ENCODE measurements at places on chromosomes 7 and 10.

- DNase-seq: no peak
Measured at GRCh38 chr7:57179776-57180415, 47.7 kb upstream of the ZNF479 start.

DNA sequence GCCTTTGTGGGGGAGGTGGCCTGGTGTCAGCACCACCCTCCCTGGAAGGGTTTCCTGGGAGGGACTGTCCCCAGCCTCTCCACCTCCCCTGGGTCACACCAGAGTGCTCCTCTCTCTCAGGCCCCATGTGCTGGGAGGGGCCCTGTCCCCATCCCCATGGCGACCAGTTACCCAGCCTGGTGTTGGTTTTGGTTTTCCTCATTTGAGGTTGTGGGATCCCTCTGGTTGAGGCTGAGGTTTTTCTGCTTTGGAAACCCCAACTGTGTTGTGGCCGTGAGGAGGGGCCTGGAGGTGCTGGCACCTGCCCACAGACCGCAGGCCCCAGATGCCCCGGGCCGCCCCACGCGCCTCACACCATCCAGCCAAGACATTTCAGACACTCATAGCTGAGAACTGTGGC lies 106.3 kb downstream of the GRK5 start:
- peak; percentile 15 for DNase-seq

GRCh38 chr7:106116161-106116704 lies 4.1 kb upstream of the SYPL1 start:
- DNase-seq: no peak

DNA sequence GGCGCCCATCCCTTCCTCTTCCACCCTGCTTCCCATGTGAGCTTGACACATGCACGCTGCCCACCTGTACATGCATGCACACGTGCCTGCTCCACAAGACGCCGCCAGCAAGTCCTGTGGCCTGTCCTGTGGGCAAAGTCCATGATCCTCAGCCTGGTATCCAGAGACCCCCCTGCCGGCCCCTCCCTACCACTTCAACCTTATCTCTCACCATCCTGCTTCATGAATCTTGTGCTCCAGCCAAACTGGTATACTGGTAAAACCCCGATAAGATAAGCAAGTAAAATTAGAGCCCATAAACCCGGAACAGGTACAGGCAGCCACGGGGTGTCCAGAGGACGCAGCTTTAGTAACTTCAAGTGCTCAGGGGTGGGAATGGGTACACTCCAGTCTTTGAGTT lies 11.8 kb upstream of the TBXAS1 start:
- DNase-seq: no peak

GRCh38 chr7:4883033-4883371 lies 514 bp downstream of the RADIL start:
- no peak for DNase-seq

DNA sequence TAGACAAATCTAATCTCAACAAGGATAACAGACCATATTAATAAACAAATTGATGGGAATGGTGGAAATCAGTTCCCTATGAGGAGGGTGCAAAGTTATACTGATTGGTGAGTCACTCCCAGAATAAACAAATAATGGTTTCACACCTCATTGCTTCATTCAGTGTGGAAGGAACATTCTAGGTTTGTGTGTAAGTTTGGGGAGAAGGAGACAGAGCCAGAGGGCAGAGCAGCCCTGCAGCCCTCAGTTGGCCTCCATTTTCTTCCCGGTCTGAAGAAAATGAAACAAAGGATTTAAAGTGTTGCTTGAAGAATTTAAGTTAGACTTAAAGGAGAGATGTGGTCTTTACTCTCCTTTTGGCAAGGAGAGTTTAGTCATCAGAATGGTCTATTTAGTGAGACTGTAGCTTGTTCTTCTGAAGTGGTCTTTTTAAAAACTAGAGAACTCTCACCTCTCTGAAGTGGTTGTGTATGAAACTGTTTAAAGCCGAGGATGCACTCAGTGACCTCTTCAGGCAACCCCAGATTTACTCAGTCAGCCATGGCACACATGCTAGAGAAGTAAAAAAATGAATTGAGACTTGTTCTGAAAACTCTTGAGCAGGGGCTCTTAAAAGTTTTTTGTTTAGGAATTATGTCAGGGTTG lies 27.2 kb downstream of the IKZF1 start:
- peak; percentile 29 for DNase-seq

DNA sequence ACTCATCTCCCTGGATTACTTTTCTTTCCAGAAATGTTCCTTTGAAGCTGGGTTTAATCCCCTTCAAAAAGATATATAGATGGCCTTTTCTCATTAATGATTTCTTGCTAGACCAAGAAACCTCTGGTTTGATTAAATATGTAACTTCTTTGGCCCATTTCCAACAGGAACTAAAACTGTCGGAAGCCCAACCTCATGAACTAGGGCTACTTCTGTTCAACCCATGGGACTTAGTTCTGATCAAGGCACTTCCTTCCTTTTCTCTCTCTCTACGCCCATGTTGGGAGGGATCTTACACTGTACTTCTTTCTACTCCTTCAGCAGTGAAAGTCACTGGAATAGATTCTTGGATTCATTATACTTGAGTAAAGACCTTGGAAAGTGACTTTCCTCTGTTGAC lies 83.6 kb downstream of the TMEM106B start:
- no peak for DNase-seq

DNA sequence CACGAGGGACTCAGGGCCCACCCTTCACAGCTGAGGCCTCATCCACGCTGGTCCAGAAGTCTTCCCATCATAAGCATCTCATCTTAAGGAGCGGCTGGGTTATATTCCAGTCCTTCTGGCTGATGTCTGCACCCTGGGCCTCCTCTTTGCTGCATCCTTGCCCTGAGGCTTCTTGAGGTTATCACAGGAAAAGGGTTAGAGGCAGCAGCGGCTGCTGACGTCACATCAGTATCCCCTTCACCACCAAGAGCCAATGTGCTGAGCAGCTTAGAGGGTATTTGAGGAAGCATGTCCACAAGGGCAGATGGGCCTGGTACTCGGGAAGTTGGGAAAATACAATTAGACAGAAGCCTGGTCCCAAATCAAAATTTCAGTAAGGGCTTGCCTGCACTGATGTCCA lies 125.1 kb downstream of the PLXNA4 start:
- DNase-seq: no peak

GRCh38 chr7:40401406-40401805 lies 266.6 kb downstream of the SUGCT start:
- DNase-seq: no peak

- no peak for DNase-seq
Measured at GRCh38 chr10:62580396-62580795, 206.2 kb downstream of the ZNF365 start.

- DNase-seq: no peak
Measured at GRCh38 chr7:46854958-46855473, 726.9 kb downstream of the TNS3 start.

- DNase-seq: no peak
Measured at GRCh38 chr10:46516660-46517416, 39.6 kb downstream of the GPRIN2 start.

GRCh38 chr10:80480852-80481251 lies 26.7 kb downstream of the TSPAN14 start:
- DNase-seq: no peak

- DNase-seq: no peak
Measured at GRCh38 chr7:50555594-50556140, 9.5 kb downstream of the DDC start.

GRCh38 chr7:69433081-69433480 lies 165.2 kb upstream of the AUTS2 start:
- no peak for DNase-seq

DNA sequence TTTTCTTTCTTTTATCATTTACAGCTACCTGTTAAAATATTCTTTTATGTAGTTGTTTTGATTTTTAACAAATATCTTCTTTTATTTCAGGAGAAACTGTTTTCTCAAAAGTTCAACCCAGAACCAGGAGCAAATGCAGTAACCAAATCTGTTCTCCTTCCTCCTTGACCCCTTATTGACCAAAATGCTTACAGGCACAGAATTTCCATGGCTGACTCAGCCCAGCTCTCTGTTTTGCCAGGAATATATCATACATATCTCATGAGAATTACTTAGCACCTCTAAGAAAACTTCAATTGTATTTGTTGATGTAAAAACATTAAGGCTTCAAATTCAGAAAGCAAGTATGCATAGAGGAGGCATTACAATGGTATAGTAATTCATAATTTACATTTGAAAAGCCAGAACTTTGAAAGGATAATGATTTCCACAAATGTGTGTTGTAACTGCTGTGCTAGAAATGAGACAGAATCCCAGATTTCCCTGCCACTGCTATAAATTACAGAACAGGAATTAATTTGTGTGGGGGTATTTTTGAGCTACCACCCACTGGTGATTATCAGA lies 2.2 kb downstream of the GSAP start:
- no peak for DNase-seq

DNA sequence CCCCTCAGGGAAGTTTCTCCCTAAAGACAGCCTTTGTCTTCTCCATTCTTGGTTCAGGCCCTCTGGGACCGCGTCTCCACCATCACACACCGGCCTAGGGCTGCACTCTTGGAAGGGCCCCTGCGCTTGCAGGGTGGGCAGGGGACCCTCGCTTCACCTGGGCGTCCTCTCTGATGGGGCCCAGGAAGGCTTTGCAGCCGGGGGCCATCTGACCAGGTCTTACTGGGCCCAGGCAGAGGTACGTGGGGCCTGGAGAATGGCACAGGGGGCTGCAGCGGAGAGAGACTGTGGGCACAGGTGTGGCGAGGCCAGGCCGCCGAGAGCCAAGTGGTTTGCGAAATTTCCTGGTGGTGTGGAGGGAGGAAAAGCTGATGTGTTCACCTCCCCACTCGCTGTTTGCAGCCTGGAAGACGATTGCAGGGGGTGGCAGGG lies 44.4 kb downstream of the ALOX5 start:
- no peak for DNase-seq

GRCh38 chr10:94131885-94132284 lies 138.2 kb downstream of the PLCE1 start:
- no peak for DNase-seq

GRCh38 chr7:79988653-79989052 lies 146.0 kb upstream of the GNAI1 start:
- no peak for DNase-seq

GRCh38 chr10:12041766-12042408 lies 722 bp downstream of the UPF2 start:
- peak; percentile 14 for DNase-seq

DNA sequence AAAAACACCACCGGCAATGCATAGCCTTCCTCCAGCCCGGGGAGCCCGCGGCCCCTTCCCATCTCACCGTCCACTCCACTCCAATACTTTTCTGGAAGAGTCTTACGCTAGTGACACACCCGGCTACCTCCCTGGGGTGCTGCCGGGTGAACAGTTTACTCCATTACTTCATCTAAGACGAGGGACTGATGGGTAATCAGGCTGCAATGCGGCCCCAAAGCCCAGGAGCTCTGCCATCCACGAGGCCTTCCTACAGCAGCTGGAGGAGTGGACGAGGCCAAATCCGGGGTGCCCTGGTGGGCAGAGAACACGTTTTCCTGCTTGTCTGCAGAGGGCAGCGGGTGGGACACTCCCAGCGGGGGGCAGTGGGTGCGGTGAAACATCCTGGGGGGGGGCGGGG lies 356.2 kb upstream of the SHH start:
- no peak for DNase-seq

- DNase-seq: no peak
Measured at GRCh38 chr7:106419455-106420182, 134.8 kb upstream of the NAMPT start.

- no peak for DNase-seq
Measured at GRCh38 chr7:142487124-142487523, 229.3 kb upstream of the PRSS58 start.

DNA sequence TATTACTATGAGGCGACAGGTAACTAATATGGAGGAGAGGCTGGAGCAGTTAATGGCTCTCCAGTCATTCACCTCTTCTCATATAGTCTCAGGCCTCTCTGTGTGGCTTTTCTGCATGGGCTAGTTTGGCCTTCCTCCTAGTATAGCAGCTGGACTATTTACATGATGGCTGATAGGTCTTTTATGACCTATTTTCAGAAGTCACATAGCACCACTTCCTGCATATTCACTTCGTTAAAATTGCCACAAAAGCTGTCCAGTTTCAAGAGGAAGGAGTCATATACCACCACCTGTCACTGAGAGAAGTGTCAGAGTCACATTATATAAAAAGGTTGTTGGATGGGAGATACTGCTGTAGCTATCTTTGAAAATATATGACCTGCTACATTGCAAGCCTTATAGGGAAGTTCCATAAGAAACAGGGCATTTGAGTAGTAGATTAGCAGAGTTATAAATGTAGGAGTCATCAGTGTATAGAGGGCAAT lies 8.0 kb upstream of the DMTF1 start:
- no peak for DNase-seq

DNA sequence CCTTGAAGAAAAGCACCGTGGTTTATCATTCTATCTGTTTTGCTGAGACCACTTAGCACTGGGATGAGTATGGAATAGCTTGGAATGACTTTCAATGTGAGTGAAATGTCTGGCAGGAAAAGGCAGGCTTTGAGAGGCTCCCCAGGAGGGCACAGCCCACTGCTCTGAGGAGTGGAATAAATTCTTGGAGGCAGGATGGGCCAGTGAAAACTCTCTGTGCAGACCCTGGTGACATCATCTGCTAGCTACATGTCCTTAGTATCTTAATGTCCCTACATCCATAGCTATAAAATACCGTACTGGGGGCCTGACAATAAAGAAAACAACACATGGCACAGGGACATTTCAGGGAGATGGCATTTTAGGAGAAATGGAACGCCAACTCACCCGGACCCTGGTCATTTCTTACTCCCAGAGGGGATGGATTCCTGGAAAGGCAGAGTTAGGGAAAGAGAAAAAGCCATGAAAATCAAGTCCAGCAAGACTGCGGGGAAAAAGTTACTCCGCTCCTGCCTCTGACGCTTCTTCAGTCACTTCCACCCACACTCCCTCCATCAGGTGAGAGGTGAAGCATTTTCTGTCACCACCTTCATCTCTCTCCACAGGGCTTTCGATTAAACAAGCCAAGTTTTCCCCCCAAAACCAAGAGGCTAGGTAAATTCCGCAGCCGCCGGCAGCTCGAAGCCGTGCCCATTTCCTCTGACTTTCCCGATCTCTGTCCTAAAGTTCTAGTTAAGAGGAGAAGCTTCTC lies 991 bp downstream of the ZNF239 start:
- DNase-seq: peak; percentile 35

DNA sequence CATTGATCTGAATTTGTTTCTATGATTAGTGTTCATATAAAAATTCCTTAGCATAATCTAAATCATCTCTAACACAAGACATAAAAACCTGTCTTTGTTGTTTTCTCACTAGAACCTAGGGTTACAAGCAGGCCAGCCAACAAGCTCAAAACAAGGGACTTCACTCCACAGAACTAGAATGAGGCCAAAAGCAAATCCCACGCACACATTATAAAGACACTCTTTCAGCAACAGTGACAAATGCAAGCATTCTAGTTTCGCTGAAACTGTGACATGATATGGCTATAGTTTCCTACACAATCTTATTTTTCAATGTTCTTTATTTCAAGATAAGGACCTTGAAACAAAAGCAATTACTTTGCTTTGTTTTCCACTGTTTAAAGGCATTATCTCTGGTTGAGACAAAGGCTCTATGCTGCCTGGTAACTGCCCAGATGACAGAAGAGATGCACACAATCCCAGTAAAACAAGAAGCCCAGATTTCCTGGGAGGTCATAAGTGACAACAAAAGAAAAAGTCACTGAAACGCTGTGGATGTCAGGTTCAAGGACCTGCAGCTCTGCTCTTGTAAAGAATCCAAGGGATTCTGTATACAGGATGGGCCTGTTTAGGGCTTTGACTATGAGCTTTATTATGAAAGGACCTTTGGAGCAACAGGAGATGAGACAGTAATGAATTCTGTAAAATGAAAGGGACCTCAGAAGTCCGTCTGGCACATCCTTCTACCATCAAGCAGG lies 105.3 kb downstream of the SORCS1 start:
- no peak for DNase-seq
